Stimulated activated CD8-positive, alpha-beta memory T cell treated with anti-CD3 and anti-CD28 coated beads, Interleukin-2, amount 100 ng/mL, for 1 hour (primary cell): ENCODE measurements at places on chromosomes 3 and 15.

DNA sequence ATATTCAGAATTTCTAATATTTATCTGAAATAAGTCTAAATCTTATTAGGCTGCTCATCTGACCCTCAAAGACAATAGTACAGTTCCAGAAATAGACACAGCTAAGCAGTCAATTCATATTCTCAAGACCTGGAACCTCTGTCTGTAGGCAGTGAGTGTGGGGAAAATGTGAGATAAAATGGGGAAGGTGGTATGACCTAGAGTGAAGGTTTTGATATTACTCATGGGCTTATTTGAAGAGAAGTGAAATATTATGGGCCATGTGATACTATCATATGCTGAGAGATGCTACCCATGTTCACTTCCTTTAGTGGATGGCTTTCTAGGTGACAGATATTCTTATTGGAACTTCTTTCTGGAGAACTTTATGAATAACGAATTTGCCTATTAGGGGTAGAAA, 33.5 kb downstream of the TGFBR2 start:
- DNase-seq: no peak

DNA sequence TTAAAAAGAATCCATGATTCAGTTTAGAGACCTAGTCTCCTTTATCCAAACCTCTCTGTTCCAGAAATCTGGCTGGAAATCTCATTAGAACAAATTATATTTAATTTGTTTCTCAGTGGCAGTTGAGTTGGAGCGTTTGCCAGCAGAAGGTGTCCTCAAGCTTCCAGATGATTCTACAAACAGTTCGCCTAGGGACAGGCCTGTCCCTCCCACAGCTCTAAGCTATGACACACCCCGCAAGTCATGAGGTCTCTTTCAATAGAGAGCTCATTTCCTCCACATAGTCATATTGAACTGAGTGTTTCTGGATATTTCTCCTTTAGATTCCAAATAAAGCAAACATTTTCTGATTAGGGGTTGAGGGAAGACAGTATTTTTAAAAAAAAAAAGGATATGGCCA, 230.3 kb downstream of the ATP8B4 start:
- DNase-seq: no peak

- no peak for DNase-seq
These were observed 22.3 kb downstream of the VPS39 start for GRCh38 chr15:42185801-42186200.

GRCh38 chr15:92657486-92657885, 1.9 kb upstream of the FAM174B start:
- DNase-seq: no peak

GRCh38 chr15:65926459-65926858, 57.2 kb downstream of the RAB11A start:
- no peak for DNase-seq

- DNase-seq: no peak
These were observed 325.2 kb upstream of the MEIS2 start for GRCh38 chr15:37425541-37425940.
